Mammary microvascular endothelial cell (primary cell): ENCODE measurements at places on chromosomes 4 and X. TPM values are rescaled to one million over a fixed set of nuclear protein-coding genes. Genes with fewer than 3 reads are reported as not detected.

TCEAL6 gene
- not detected in 2 replicates for total RNA-seq

ARX gene
- total RNA-seq, result not detected in 2 replicates

GPR34 gene
- total RNA-seq, result not detected in 2 replicates

PPARGC1A gene
- total RNA-seq, result not detected in 2 replicates

PDGFRA gene
- total RNA-seq, result 0.13 and 0.30 TPM in 2 replicates

CXCL5 gene
- 1.3 and 1.8 TPM in 2 replicates for total RNA-seq

LINC00632 gene
- total RNA-seq, result 2.1 and 2.3 TPM in 2 replicates

ADGRG2 gene
- not detected in 2 replicates for total RNA-seq

FUNDC1 gene
- total RNA-seq, result 14.2 and 16.5 TPM in 2 replicates

PWWP3B gene
- total RNA-seq, result not detected in 2 replicates

POU3F4 gene
- total RNA-seq, result not detected in 2 replicates

STAG2 gene
- total RNA-seq, result 42.4 and 54.2 TPM in 2 replicates

SMIM10 gene
- total RNA-seq, result 1.5 and 3.3 TPM in 2 replicates

SSX2 gene
- not detected in 2 replicates for total RNA-seq

INTU gene
- 1.6 and 1.7 TPM in 2 replicates for total RNA-seq
